CD4-positive, alpha-beta memory T cell (primary cell): ENCODE measurements at places on chromosomes 1 and 21.

DNA sequence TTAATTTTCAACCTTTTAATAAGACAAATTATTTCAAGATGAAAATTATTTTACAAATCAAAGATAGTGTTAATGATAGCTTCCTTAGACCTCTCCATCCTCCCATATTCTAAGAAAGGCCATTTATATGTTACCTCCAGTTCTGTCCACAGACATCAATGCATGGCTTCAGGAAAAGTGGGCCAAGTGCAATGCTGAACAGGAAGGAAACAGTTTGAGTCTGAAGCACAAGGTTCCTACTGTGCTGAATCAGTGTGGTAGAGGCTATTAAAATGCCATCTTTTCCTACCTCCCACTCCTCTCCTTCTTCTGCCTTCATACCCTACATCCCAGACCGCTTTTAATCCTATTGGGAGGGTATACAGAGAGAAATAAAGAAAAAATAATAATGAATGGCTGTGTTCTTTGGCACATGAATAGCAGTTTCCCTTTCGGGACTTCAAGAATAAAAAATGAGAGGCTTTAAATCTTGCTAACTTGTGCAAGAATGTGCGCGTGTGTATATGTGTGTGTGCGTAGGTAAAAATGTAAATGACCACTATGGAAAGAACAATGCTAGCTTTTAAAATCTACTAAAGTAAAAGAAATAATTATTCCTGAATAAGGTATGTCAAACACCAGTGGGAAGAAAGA is 62.6 kb upstream of the C1orf105 start:
- no peak for DNase-seq

- no peak for DNase-seq
These were observed 110.1 kb downstream of the CDC7 start for GRCh38 chr1:91610789-91611188.

- no peak for DNase-seq
These were observed 510.4 kb upstream of the ZP4 start for GRCh38 chr1:238401144-238401543.

DNA sequence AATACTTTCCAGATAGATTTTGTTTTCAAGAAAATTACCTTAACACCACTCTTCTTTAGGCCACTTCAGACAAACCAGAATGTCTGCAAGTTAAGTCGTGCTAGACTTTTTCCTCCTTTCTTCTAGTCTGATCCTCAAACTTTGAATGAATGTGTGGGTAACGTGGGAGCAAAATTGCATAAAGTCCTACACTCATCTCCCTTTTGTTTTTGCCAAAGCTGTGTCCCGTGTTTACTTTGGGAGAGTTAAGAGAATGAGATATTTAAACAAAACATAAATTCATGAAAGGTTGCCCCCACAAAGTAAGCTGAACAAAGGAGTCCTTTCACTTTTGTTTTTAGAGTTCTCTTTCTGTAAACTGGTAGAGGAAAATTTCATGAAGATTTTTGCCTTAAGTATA is 16.9 kb upstream of the VAMP3 start:
- no peak for DNase-seq

DNA sequence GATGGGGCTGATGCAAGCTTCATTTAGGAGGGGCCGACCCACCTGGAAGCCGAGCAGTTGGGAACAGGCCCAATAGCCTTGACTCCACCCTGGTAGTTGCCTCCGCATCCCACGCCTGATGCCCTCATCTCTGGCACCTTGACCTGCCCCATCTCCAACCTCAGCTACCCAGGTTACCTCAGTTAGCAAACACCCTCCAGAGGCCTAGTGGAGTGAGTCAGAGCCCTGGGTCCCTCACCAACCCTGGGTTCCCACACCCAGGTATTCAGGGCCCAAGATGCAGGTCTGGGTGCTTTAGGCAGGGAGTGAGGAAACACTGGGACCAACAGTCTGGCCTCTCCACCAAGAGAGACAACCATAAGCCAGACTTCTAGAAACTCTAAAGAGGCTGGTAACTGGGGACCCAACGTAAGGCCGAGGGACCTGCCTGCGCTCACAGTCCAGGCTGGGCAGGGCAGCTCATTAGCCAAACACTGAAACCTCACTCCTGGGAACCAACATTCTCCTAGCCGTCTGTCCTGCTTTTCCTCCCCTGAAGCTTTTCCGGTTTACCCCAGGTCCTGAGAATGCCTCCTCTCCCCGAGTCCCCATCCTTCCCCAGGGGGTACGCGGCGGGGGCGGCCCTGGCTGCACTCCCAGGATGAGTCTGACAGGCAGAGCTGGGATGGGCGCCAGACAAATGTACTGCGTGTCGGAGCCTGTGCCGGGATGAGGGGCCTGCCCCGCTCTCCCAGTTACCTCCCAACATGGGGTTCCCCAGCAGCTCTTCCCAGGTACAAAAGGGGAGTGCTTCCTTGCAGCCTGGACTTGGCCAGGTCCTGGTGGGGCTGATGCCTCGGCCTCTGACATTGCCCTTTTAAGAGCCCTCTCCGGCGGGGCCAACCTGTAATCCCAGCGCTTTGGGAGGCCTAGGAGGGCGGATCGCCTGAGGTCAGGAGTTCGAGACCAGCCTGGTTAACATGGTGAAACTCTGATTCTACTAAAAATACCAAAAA is 8.9 kb upstream of the CELSR2 start:
- DNase-seq = no peak

DNA sequence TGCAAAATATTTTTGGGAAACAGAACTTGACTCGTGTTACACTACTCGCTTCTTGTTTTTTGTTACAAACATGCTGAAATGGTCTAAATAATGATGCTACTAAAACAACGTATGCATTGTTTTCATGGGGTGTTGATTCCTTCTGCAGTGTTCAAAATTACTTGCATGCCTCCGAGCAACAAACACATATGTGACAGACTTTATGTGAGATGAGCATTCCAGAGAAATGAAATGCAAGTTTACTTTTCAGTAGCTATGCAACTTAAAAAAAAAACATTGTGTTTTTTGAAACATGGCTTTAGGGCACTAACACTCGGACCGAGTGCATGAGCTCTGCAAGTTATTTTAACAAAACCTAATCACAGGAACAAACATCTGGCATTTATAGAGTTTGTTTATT is 84.8 kb downstream of the CAMTA1 start:
- no peak for DNase-seq

DNA sequence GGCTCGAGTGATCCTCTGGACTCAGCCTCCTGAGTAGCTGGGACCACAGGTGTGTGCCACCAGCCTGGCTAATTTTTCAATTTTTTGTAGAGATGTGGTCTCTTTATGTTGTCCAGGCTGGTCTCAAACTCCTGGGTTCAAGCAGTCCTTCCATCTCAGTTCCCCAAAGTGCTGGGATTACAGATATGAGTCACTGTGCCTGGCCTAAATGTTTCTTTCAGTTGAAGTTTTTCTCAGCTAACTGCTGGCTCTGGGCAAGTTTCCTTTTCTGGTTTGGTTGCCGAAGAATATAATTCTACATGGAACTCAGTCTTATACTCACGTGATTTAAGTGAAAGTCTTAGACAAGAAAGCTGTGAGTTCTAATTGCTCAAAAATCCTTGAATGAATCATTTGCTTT is 57.0 kb downstream of the SASS6 start:
- no peak for DNase-seq

DNA sequence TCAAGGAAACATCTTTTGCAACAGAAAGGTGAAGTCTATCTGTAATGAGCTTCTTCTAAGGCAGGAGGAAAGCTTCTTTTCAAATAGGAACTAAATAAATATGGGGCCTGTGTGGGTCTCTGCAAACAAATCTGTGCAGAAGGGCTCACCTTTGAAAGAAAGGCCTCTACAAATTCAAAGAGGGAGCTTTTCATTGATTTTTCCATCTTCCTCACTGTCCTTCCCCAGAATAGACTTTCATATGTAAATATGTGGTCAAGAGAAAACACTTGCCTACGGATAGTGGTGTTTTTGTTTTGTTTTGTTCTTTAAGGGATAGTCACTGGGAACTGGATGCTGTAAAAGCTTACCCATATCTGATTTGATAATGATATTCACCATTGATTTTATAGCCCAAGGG is 223.4 kb downstream of the DSCAM start:
- DNase-seq = no peak
